Right ventricle myocardium superior (tissue), 1 donor: ENCODE measurements at places on chromosomes 16 and 17.

- no peak for DNase-seq
Observed at GRCh38 chr16:12747261-12747660, 56.4 kb downstream of the CPPED1 start.

DNA sequence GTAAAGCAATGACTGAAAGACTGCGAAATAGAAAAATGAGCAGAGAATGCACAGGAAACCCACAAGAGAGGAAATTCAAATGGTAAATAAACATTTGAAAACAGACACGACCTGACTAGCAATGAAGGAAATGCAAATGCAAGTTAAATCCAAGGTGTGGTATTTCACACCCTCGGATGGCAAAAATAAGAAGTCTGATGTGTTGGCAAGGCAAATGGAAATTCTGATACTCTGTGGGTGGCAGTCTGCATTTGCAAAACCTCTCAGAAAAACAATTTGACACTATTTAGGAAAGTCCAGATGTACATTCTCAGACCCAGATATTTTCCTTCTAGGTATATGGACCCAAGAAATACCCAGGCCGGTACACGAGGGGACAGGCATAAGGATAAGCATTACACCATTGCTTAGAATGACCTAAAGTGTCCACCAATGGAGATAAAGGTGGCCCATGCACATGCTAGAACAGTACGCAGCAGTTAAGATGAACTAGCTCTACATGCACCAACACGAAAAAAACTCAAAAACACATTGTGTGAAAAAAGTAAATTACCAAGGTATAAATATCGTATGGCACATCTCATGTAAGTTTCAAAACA is 116.7 kb downstream of the GAS7 start:
- no peak for DNase-seq

GRCh38 chr17:6160232-6160555 is 90.0 kb downstream of the WSCD1 start:
- no peak for DNase-seq

DNA sequence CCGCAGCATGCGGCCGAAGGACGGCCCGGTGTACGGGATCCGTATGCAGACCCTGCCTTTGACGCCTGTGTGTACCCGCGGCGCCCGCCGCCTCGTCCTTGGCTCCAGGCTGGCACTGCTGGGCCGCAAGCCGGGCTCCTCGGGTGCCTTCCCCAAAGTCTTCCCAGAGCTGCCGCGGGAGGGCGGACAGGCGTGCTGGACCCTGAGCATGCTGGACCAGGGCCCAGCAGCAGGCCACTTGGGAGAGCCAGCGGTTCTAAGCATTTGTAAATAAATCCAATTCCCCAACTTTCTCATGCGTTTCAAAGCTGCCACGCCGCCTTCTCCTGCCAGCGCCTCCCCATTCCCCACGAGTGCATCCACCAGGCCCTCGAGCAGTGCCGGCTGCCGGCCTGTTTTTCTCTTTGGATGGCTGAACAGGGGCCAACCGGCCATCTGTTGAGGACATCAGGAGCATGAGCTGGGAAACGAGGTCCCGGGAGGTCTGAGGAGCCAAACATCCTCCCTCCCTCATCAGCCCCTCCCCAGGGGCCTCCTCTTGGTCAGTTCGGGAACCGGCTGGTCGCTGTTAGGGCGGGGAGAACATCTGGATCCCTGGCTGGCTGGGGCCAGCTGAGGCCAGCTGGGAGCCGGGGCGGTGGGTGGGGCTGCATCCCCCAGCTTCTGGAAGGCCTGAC is 20.5 kb upstream of the PABPN1L start:
- peak; percentile 94 for DNase-seq

GRCh38 chr17:20998571-20999043 is 44.2 kb downstream of the USP22 start:
- no peak for DNase-seq

DNA sequence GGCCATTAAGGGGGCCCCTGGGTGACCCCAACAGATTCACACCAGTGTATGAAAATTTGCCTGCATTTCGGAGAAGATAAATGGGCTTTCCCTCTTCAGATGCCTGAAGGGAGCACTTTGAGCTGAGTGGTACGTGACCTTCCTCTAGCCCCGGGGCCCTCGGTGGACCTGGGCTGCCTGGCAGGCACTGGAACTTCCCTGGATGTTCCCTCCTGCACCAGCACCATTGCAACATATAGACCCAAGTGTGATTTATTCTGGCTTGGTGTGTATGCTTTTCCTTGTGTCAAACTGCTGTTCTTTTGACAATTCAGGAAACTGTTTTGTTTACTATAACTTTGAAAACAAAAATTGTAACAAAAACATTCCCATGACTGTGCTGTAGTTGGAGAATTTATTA is 93.8 kb downstream of the TNFRSF13B start:
- no peak for DNase-seq

- no peak for DNase-seq
Observed at GRCh38 chr16:57343221-57343620, 15.4 kb upstream of the CCL22 start.

DNA sequence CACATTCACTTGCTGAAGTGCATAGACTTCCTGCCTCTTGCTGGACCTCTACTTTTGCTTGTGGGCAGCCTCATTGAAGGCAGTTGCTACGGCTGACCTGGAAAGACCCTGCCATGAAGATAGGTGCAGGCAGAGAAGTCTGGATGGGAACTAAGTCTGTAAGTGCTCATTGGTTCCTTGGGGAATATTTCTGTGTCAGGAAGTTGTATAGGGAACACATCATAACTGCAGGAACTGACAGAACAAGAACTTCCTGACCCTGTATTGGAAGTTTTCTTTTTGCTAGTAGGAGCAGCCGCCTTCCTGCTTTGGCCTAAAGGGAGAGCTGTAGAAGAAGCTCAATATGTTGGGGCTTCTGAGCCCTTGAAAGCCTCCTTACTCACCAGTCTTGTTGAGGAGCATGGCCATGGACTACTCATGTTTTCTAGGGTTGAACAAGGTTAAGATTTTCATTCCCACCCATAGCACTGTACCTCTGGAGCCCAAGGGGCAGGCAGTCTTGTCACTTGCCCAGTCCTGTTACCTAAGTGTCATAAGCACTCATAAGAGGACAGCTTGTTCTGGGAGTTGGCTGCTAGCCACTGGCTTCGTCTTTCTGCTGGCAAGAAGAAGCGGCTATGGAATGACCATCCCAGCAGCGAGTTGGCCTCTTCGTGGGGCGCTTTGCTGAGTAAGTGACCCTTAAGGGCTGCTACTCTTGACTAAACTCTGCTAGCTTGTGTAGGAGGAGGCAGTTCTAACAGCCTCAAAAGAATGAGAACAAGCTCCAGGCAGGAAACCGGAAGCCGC is 7.2 kb downstream of the UBFD1 start:
- peak; percentile 76 for DNase-seq

DNA sequence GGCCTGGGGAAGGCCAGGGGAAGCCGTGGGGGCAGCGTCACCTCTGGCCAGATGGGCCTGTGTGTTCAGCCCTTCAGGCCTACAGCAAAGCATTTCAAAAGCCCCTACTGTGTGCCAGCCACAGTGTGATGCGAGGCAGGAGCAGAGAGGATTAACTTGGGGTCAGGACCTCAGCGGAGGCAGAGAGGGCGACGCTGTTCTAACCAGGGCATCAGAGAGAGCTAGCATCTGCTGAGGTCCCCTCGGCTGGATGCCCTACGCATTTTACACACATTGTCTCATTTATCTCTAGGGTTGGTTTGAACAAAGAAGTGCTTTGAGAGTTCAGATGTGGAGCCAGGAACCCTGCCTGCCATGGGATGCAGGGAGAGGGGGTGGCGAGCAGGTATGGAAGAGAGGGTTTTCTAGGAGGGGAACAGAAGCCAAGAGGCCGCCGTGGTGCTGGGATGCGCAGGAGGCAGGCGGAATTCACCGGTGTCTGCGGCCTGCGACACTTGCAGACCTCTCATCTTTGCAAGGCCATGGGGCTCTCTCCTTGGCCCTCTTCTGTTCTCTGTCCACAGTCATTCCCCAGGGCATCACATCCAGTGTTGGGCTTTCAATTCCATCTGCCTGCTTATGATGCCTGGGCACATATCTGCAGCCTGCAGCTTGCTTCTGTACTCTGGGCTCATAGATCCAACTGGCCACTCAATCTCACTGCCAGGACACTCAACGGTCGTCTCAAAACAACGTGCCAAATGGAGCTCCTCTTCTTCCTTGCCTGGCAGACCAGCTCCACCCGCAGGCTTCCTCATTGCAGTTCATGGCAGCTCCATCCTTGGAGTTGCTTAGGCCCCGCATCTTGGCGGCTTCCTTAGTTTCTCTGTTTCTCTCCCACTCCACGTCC is 8.1 kb upstream of the NKD1 start:
- DNase-seq: no peak

DNA sequence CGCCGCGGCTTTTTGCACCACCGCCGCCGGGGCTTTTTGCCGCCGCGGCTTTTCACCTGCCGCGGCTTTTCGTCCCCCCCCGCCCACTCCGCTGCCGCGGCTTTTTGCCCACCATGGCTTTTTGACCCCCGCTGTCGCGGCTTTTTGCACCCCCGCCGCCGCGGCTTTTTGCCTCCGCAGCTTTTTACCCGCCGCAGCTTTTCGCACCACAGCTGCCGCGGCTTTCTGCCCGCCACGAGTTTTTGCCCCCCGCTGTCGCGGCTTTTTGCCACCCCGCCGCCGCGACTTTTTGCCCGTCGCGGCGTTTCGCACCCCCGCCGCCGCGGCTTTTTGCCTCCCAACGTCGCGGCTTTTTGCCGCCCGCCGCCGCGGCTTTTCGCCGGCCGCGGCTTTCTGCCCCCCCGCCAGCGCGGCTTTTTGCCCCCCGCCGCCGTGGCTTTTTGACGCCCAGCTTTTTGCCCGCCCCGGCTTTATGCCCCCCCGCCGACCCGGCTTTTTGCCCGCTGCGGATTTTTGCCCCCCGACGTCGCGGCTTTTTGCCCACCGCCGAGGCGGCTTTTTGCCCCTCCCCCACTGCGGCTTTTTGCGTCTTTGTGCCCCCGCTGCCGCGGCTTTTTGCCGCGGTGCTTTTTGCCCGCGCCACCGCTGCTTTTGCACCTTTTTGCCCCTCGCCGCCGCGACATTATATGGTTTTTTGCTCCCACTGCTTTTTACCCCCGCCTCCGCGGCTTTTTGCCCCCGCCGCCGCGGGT is 1343.6 kb downstream of the TP53TG3F start:
- DNase-seq: no peak

DNA sequence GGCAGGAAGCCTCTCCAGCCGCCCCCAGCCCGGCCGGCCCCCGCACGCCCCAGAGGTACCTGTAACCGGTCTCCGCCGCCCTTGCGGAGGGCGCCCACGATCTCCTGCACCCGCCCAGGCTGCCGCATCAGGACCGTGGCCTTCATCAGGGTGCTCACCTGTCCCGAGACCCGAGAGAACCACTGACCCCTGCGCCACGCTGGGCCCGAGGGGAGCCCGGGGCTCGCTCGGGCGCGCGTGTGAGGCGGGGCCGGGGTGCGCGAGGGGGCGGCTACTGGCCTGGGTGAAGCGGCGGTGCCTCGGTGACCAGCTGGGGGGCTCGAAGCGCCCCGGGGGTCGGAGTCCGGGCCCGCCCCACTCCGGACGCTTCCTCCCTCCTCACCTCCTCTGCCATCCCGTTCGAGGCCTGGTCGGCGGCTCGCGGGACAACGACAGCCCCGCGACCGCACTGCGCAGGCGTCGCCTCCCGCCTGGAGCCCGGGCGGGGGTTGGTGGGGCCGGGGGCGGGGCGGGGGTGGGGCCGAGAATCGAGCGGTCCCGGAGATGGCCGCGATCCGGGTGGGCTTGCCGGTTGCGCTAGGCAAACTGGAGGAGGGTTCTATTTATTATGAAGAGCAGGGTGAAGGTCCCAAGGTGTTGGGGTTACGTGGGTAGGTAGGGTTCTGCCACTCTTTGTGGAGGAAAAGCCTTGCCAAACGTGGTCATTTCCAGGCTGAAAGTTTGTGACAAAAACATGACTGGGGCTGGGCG is at the start of gene NT5C3B:
Gene NT5C3B, minus strand, starts transcription at position 433 of the 750 bp plus-strand sequence. Its CDS starts 39 bp downstream, at position 394.
- peak; percentile 80 for DNase-seq

GRCh38 chr16:66377324-66377723 is 10.8 kb downstream of the CDH5 start:
- no peak for DNase-seq

GRCh38 chr17:59436900-59437299 is 105.4 kb downstream of the YPEL2 start:
- peak; percentile 70 for DNase-seq

- peak; percentile 90 for DNase-seq
Observed at GRCh38 chr17:65560628-65561451, 608 bp downstream of the AXIN2 start.

- no peak for DNase-seq
Observed at GRCh38 chr16:72362973-72363372, 191.0 kb upstream of the PMFBP1 start.

GRCh38 chr16:85967111-85967510 is 68.1 kb downstream of the IRF8 start:
- DNase-seq: no peak

DNA sequence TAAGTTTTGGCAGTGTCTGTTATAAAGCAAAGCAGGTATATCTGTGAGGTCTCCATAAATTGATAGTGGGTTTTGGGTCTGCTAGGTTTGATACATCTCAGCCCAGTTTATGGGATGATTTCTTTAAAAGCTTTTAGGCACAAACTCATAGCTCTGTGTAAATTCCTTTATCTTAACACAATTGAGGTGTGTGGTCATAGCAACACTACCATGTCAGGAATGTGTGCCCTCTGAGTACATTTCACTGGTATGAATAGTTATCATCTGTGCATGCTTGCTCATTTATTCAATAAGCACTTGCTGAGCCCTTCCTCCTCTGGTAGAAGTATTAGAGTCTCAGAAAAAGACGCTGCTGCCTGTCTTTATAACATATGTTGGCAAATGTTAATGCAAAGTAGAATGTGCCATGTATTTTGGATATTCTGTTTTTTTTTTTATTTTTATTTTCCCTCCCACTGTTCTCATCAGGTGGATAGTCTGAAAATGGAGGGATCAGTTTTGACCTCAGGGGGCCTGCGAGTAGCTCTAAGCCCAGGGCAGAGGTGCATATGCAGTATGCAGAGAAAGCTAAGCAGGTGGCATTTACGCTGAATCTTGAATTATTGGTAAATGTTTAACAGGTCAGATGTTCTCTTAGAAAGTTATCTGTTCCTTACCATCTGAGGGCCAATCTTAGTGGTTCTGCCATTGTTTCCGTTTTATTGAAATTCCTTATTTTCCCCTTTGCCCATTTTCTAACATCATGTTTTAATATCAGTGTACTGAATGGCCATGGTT is 90.7 kb downstream of the WNT3 start:
- no peak for DNase-seq

- no peak for DNase-seq
Observed at GRCh38 chr17:43536236-43536992, 9.7 kb downstream of the ETV4 start.

- no peak for DNase-seq
Observed at GRCh38 chr17:72338847-72339790, 218.3 kb downstream of the SOX9 start.
